Stimulated activated CD8-positive, alpha-beta memory T cell treated with anti-CD3 and anti-CD28 coated beads, Interleukin-12 subunit alpha, Interleukin-12 subunit beta, amount 100 ng/mL, for 4 hours (primary cell): ENCODE measurements at places on chromosomes 5 and 9.

DNA sequence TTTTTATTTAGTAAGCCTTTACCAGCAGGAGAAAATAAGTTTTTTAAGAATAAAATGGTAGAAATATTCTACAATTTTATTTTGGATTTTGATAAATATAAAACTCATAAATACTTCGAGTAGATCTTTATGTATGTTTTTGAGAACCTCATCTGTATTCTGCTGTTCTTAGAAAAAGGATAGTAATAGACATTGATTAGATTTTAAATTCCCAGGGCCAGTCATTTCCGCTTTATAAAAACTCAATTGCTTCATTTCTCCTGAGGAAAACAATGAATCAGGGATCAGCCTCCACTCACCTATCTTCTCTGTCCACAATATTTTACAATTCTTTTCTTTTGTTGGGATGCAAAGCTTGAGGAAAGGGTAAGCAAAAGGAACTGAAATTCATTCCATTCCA, 1983.5 kb upstream of the C9orf72 start:
- DNase-seq = no peak

GRCh38 chr9:4689687-4690104, 10.3 kb downstream of the CDC37L1 start:
- no peak for DNase-seq

DNA sequence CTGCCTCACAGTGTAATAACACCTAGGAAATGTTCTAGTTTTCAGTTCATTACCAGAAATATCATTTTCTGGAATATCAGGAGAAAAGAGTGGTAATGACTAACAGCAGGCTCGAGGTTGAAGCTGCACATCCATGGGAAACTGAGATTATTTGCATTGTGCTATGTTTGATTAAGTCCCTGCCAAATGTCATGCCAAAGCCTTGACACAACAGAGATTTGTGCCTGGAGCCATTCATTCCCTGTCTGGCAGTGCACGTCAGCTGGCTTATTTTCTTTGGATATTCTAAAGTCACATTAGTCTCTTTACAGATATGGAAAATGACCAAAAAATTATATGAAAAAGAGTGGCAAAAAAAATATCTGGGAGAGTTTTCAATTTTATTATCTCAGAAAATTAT, 848.0 kb downstream of the PTPRD start:
- DNase-seq = no peak

DNA sequence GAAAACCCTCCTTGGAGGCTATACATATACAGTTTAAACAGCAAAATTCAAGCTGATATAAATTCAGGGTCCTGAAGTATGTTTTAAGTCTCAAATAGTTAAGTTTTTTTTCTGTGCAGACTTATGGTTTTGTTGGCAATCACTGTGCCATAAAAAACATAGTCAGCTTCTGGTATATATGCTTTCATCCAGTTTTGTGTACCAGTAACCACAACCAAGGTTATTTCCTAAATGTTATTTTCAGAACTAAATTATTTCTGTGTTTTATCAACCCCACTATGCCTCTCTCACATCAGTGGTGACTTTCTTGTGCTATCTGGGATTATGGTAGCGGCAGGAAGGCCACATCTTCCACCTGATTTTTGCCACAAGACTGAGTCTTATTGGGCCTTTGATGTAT, 107.7 kb upstream of the SMARCA2 start:
- DNase-seq = no peak

- no peak for DNase-seq
Observed at GRCh38 chr5:129118405-129118804, 23.9 kb downstream of the ISOC1 start.
